ENCODE measurements at places on chromosomes 7 and 10. TPM values are rescaled to one million over a fixed set of nuclear protein-coding genes. Genes with fewer than 3 reads are reported as not detected.

- DNase-seq, result no peak
Observed at GRCh38 chr7:47302560-47302959, 279.4 kb downstream of the TNS3 start.

DNA sequence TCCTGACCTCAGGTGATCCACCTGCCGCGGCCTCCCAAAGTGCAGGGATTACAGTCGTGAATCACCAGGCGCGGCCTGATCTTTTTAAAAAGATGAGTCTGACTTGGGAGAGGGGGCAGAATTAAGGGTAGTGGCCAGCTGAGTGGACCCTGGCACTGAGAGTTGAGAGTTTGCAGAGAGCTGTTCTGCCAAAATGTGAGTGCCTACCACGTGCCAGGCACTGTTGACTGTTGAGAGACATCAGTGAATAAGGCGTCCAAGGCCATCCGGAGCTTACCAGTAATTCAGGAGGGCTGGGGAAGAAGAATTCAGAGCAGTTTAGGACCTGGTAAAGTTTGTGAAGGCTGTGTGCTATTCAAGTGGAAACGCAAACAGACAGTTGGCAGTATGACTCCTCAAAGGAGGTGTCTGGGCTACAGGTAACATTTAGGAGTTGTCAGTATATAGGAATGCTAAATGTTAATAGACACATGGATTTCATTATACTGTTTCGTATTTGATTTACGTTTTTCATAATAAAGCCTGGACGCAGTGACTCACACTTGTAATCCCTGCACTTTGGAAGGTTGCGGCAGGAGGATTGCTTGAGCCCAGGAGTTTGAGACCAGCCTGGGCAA lies 1.5 kb downstream of the NIPSNAP2 start:
- peak; percentile 38 for DNase-seq

The PAPOLB gene
- 0.05 TPM for total RNA-seq

The NUTM2B gene
- total RNA-seq, result 0.52 TPM

The DRGX gene
- total RNA-seq, result not detected

The SLC39A12 gene
- total RNA-seq, result not detected

The LLCFC1 gene
- total RNA-seq, result not detected
